ENCODE measurements at places on chromosomes 12 and 14.

- no peak for DNase-seq
Measured at GRCh38 chr12:80702889-80703805, 4.3 kb upstream of the MYF6 start.

DNA sequence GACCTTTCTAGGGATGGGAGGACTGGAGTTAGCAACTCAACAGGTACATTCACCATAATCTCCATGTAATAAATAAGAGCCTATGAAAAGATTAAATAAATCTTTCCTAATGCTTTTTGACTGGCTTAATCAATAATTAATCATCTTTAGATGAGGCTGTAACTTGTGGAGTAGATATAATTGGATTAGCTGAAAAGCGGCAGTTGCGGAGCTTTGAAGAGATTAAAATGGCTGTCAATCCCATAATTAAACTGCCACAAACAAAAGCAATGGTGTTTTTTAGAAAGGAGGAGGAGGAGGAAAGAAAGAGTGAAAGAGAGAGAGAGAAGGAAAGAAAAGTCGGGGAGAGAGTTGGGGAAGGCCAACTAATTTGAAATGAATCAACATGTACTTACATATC lies 70.7 kb upstream of the TMEM263 start:
- DNase-seq = no peak

DNA sequence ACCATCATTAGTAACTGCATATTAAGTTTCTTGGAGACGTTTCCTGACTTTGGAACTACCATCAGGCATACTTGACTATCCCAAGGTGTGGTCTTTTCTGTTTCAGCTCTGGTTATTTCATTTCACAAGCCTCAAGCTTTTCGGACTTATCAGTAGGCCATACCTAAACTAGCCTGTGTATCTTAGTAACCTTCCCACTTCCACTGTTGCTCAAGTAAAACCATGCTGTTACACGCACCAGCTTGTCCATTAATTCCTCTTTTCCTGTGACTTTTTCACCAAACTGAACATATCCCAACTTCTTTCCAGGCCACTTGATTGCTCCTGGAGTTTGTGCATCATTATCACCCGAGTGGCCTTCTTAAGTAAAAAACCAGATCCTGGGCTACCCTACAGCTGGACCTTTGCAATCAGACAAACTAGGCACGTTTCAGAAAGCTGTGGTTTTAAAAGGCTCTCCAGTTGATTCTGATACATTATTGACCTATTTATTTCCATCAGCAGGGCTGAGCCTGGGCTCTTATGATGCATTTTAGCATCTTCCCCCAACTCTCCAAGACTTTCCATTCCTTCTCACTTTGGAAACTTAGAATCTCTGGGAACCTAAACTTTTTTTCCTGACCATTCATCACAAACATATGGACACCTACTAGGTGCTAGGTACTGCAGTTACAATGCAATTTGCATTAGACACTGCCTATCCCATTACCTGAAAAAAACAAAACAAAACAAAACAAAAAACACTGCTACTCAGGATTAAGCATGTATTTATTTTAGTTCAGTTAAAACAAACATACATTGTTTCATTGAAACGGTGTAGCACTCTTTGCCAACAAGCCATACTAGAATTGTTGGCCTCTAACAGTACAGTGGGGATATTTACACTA lies 14.9 kb downstream of the SLC38A2 start:
- DNase-seq = no peak

GRCh38 chr12:80100591-80100990 lies 1.3 kb downstream of the OTOGL start:
- DNase-seq = no peak

- DNase-seq = no peak
Measured at GRCh38 chr12:52618216-52618615, at the start of gene KRT73. TSS of gene KRT73 (minus strand) at chr12:52618559. CDS start at chr12:52618524, 35 bp downstream.

DNA sequence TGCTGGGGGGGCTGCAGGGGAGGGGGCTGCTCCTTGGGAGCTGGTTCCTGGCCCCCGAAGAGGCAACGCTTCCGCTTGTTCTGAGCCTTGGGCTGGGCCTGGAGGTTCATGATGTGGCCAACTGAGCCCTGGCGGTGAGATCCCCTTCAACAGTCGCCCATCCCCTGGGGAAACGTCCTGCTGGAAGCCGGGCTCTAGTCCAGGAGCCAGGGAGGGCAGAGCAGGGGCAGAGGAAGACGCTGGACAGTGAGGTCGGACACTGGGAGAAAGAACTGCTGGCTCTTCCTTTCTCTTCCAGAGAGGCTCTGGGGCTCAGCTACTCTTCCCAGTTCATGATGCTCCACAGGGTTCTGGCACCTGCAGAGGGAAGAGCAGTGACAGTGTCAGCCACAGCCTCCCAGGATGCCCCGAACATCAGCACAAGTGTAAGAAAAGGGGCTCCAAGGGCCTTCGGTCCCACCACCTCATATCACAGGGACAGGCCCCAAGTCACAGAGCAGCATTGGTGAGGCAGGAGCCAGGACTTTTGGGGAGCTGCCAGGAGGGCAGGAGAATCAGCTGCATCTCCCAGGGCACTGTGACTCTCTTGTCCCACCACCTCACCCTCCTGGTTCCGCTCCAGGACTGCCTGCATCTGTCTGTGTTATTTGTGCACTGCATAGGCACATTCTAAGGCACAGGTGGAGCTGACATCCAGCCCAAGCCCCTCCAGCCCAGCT lies 25.9 kb upstream of the PNMA1 start:
- no peak for DNase-seq

- DNase-seq = no peak
Measured at GRCh38 chr14:85613496-85613895, 83.6 kb downstream of the FLRT2 start.

DNA sequence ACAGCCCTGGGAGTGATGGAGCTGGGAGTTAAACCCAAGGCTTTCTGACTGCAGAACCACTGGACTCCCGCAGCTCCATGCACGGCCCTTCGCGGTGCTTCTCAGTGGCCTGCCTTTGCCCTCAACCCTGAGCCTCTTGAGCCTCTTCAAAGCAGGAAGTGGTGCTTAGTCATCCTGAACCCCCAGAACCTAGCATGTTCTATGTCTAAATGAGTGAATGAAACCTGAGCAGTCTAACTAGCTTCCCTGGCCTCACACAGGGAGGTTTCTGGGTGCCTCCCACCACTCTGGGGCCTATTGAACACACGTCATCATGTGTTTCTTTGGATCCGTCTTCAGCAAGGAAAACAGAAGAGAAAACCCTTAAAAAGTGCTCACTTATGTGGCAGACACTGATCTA lies 117.9 kb upstream of the SFSWAP start:
- no peak for DNase-seq

DNA sequence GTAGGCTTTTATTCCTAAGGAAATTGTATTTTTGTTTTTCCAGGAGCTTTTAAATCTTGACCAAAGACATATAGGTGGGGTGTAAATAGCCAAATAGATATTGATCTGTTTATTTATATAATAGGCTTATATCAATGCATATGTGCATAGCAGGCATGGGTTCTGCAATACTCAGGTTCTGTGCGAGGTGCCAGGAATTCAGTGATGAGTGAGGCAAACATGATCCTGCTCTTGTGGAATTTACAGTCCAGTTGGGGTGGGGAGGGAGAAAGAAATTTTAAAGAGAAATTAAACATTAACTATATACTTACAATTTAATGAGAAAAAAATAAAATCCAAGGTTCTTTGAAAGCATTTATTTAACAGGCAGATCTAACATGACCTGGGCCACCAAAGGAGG lies 160.3 kb upstream of the HIF1A start:
- DNase-seq = no peak

DNA sequence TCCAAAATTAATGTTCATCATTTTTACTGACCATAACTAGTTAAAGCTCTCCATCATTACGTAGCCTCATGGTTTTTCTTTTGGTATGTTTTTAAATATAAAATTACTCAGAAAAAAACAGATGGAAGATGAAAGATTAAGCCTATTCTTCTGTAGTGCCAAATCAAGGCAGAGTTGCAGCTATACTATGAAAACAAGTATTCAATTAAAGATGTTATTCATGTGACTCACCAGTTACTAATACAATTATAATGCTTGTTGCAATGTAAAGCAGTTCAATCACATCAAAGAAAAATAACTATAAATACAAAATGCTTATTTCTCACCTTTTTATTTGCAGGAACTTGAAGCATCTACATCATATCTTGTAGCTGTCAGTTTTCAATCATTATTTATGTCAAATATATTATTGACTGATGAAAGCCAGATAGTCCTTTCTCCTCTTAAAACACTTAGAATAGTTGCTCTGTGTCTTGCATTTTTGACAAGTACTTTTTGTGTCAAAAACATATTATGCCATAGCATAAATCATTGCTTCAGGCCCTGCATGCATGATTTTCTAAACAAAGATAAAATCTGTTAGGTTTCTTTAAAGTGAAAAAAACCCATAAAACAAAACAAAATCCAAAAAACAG lies 36.0 kb upstream of the TRHDE start:
- no peak for DNase-seq

GRCh38 chr12:94046626-94047410 lies 101.6 kb upstream of the PLXNC1 start:
- no peak for DNase-seq

GRCh38 chr14:44775248-44775647 lies 186.5 kb downstream of the KLHL28 start:
- DNase-seq = no peak

DNA sequence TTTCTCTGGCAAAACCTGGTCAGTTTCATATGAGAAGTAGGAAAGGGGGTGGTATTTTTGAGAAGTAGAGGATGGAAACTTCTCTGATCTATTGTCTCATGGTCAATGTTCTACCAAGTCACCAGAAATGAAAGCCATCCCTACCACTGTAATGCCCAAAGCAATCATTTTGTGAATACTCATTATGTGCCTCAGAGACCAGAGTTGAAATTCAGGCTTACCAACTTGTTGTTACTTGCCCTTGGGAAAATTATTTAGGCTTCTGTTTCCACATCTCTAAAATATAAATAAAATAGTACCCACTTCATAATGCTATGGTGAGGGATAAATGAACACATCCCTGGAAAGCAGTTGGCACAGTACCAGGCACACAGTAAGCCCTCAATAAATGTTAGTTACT lies 723.7 kb upstream of the TBX3 start:
- DNase-seq = no peak

- no peak for DNase-seq
Measured at GRCh38 chr12:115273456-115273855, 589.5 kb upstream of the TBX3 start.

DNA sequence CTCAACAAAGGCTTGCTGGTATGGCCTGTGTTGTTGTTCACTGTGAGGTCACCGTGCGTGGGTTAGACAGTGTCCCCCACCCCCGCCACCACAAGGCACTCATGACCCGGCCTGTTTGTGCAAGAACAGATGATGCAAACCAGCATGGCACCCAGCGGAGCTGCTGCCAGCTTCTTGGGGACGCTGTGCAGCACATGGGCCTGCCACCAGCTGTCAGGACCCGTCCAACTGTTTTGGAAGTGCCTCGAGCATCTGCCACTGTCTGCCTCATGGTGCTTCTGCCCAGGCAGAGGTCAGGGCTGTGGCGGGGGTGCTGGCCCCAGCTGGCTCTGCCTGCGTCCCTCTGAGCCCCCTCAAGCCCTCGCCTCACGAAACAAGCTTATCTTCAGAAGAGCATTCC lies 1.5 kb downstream of the ASB2 start:
- DNase-seq = no peak

- no peak for DNase-seq
Measured at GRCh38 chr12:130680451-130680990, 35.6 kb downstream of the RIMBP2 start.

DNA sequence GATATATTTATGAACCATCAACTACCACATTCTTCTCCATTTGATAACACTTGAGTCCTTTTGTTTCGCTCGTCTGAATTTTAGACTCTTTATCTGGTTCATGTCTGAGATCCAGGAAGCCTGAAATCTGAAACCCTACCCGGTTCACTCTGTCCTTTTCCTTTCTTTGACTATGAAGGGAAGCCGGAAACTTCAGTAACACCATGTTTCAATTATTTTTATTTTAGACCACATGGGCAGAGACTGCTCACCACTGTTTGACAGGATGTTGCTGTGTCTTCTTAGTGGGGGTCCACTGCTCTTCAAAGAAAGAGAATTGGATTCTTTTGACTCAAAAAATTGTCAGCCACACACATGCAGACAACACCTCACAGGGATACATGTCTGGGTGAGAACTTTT lies 331.9 kb upstream of the FLRT2 start:
- no peak for DNase-seq

GRCh38 chr12:11734580-11735180 lies 85.2 kb downstream of the ETV6 start:
- no peak for DNase-seq

- no peak for DNase-seq
Measured at GRCh38 chr14:78135450-78135891, 34.7 kb upstream of the NRXN3 start.

DNA sequence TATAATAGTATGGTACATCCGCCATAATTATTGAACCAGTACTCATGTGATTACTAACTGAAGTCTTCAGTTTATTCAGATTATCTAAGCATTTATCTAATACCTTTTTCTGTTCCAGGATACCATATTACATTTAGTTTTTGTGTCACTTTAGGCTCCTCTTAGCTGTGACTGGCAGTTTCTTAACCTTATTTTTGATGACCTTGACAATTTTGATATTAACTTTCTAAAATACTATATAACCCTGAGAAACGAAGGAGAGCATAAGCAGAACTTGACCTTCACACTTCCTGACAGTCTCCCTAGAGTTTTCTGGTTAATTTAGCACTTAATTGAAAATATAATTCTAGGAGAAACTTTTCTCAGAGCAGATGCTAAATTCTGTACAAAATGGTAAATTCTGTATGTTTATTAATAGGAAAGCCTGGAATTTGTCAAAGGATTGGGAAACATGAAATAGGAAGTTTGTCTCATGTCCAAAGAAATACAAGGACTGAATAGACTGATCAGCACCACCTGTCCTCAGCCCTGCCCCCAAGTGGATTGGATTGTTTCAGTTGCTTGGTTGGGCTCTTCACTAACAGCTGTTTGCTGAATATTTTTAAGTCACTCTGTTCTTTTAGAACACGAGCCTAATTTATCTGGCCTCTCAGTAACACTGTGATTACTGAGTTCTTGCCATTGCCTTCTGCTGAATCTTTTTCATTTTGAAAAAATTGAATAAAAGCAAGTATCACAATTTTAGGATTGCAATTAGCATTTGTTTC lies 6.0 kb downstream of the BICDL1 start:
- DNase-seq = no peak

GRCh38 chr12:116273813-116274550 lies 3.5 kb downstream of the MED13L start:
- no peak for DNase-seq

GRCh38 chr12:12864243-12864642 lies 27.1 kb upstream of the GPRC5A start:
- no peak for DNase-seq

All from bone marrow (tissue), 2 donors.